Fibroblast of skin of right biceps (primary cell): ENCODE measurements at places on chromosomes 11 and 22.
A peak's percentile ranks its signal among the peaks of the same experiment; 100 is the strongest.

GRCh38 chr11:78080084-78080817 is 589 bp upstream of the NDUFC2 start:
- no peak for DNase-seq

- DNase-seq: peak; percentile 67
Observed at GRCh38 chr11:121535129-121535796, 82.5 kb upstream of the SORL1-AS1 start.

GRCh38 chr11:1656061-1656441 is 26.5 kb downstream of the KRTAP5-5 start:
- DNase-seq: no peak

DNA sequence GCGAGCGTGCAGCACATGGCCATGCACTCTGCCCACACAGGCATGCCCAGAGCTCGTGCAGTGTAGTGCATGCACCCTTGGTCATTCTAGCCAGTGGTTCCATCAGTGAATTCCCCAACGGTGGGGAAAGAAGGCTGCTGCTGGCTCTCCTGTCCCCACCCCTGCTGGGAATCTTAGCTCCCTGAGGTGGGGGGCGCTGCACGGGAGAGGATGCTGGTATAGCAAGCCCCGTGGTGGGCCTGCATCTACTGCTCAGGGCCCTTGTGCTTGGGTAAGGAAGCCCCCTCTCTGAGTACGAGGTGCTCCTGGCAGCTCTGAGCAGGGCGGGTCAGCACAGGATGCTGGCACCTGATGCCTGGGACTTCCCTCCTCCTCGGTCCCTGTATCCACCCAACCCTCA is 18.5 kb upstream of the BAIAP2L2 start:
- no peak for DNase-seq
